Naive thymus-derived CD8-positive, alpha-beta T cell (primary cell): ENCODE measurements at places on chromosomes 4 and X. TPM values are rescaled to one million over a fixed set of nuclear protein-coding genes. Genes with fewer than 3 reads are reported as not detected.

GRCh38 chrX:1224954-1225353, 12.5 kb upstream of the CRLF2 start:
- no peak for DNase-seq

DNA sequence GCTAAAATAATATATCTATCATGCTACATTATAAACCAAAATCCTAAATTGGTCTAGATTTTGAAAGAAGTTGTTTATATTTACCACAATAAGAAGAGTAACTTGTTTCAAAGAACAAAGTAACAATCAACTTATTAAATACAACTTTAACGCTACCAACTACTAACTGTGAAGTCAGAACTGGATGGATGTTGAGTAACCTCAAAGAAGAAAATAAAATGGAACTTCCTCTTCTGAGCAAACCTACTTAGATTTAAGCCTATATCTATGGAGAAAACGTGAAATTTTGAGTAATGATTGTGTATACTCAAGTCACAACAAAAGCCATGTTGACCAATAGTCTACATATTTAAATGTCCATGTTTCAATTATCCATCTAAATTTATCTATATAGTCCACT, 25.7 kb downstream of the SH3RF1 start:
- DNase-seq = no peak

DNA sequence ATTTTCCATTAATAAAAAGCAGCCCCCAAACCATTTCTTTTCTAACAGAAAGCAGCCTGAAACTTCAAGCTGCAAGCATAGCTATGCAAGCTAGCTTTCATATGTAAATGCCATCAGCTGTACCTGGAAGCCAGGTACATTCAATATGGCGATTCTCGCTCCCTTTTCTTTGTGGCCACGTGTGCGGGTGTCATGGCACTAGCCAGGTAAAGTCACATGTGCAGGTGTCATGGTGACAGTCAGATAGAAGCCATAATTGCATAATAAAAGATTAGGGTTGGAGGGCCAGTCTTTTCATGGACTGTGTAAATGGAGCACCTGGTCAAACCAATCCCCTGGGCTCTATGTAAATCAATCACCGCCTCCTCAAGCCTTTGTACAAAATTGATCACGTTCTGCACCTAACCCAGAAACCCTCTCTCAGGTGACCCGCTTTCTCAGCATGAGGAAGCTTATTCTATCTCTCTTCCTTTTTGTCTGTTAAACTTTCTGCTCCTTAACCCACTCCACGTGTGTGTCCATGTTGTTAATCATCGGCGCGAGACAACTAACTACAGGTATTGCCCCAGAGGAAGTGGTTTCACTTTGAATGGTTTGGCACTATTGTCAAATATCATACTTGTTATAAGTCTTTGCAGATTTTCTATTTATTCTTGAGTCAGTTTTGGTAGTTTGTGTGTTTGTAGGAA, 18.0 kb upstream of the RHOXF2 start:
- DNase-seq = no peak

GRCh38 chr4:94676970-94677369, 80.8 kb upstream of the BMPR1B start:
- no peak for DNase-seq

GRCh38 chrX:125204681-125205132, 115.0 kb upstream of the TEX13C start:
- DNase-seq = no peak

GRCh38 chr4:153294631-153295030, 49.9 kb upstream of the MND1 start:
- DNase-seq = no peak

The HSFX1 gene
- total RNA-seq = 1.4 TPM

DNA sequence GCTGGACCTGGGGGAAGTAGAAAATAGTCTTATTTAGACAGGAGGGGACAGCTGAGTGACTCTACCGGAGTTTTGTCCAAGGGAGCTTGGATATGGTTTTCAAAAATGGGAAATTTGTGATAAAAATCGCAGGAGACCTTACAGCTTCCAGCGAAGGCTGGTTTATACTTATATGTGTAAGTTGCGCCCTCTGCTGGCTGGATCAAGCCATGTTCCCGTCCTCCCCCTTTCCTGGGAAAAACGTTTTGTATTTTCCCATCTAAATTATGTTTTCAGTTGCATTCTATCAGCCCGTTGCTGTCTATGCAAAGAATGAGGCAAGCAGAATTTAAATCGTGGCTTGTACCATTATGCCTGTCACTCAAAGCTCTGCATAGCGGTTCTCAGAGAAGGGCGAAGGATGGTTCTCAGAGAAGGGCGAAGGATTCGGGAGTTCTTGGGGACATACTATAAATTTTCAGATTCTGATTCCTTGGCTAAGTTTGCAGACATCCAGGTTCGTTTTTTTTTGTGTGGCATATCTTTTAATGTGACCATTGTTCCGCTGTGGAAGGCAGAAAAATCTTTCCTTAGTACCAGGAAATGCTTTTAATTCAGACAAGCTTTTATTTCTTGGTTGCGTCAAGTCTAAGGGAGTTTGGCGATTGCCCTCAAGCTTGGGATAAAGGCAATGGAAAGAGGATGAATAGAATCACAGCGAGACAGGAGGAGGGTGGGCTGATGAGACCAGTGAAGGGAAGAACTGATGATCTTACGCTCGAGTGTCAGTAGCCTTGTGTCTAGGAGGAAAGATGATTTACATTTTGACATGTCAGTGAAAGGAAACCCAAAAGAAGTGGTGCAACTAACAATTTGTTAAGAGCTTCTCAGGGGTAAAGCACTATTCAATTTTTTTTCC, 128.5 kb upstream of the ARX start:
- peak; percentile 16 for DNase-seq

The ATP2B3 gene
- total RNA-seq = not detected

DNA sequence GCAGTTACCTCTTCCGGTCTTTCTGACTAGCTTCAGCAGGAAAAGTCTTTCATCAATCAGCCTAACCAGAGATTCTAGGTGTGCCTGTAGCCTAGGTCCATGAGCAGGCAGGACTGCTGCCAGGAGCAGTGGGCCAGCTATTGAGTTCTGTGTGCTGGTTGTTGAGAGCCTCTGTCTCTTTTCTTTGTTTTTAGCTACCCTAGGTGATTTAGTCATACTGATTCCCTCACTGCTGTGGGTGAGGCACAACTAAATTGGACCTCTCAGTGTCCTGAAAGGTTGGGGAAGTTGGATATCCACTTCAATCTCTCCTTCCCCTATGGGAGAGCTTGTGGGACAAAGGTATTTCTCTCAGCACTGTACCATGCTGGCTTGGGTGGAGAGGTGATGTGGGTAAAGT, 354.9 kb downstream of the GPAT3 start:
- DNase-seq = no peak

- DNase-seq = no peak
Measured at GRCh38 chrX:22699581-22700091, 300.1 kb upstream of the DDX53 start.

The FNIP2 gene
- 9.3 TPM for total RNA-seq

- peak; percentile 51 for DNase-seq
Measured at GRCh38 chr4:7761720-7762119, 177.9 kb downstream of the AFAP1 start.

The SOX3 gene
- not detected for total RNA-seq

The CXCL9 gene
- total RNA-seq = not detected
